ENCODE measurements at places on chromosomes 12 and 14.

DNA sequence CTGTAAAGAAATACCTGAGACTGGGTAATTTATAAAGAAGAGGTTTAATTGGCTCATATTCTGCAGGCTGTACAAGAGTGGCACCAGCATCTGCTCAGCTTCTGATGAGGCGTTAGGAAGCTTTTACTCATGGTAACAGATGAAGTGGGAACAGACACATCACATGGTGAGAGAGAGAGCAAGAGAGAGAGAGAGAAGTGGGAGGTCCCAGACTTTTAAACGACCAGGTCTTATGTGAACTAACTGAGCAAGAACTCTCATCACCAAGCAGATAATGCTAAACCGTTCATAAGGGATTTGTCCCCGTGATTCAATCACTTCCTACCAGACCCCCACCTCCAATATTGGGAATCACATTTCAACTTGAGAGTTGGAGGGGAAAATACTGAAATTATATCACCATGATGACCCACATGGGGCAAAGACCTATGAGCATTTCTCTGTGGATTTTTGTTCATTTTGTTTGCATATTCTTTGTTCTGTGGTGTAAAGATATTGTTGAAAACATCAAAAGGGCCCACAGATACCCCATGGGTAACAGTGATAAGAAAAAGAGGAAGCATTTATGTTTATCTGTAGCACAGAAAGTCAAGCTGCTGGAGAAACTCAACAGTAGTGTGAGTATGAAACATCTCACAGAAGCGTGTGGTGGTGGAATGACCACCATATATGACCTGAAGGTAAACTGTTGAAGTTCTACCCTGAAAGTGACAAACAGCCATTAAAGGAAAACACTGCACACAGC is 135.2 kb upstream of the PDE3A start:
- no peak for DNase-seq

DNA sequence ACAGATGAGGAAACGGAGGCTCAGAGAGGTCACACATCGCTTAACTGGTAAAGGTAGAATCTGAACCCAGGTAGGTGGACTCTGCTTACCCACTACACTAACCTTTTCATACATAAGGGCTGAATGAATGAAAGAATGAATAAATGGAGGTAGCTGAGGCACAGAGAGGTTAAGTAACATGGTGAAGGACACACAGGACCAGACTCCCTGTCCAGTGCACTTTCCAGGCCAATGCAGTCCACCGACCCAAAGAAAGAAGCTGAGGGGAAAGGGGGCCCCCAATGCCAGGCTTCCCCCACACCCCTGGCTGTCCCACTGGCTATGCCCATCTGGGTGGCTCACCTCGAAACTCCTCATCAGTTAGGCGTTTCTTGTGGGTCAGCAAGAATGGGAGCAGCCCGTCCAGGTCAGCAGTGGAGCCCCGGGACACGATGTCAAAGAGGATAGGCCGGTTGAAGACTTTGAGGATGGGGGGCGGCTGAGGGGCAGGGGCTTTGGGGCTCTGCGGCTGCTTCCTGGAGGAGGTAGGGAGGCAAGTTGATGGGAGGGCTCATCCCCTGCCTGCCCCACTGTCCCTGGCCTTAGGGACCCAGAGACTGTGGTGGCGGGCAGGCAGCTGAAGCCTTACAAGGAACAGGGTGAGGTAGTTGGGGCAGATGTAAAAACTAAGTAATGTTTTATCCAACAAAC is 25.1 kb downstream of the TRPV4 start:
- no peak for DNase-seq

DNA sequence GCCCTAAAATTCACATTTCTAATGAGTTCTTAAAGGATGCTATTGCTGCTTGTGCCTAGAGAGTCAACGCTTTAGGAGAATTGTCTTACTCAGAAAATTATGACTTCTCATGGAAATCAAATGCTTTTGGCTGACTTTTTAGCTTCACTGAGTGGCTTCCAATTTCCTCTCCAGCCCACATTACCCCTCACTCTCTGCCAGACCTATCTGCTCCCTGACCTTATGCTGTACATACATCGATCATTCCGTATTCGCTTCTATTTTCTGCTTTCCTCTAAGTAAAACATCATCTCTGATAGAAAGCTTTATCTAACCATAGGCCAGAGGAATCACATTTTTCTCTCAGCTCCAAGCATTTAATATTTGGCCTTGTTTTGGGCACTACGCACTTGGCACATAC is 12.5 kb upstream of the SMCO3 start:
- no peak for DNase-seq

GRCh38 chr14:101019541-101019940 is 116.0 kb upstream of the RTL1 start:
- DNase-seq: no peak

DNA sequence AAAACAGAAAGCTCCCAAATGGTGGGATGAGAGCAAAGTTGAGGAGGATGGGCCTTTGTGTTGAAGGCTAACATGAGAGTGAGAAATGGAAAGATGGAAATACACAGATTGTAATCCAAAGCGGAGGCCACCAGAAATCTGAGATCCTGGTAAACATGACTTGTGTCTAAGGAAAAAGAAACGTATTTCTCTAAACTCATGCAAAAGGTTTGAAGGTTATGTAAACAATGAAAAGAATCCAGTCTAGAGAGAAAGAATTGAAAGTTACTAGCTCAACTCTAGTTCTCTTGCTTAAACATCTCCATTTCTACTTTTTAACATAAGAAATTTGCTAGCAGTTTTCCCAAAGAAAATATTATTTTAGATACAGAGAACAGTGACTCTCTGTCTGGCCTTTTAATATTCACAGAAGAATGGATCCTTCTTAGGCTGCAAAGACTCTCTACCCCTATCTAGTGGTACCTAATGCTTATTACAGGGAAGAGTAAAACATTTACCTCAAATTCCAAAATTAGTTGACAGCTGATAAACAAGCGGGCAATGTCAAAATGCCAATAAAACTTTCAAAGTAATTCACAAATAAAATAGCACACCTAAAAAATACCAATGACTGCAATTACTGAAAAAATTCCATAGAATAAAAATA is 75.8 kb upstream of the SOX5 start:
- DNase-seq: no peak

DNA sequence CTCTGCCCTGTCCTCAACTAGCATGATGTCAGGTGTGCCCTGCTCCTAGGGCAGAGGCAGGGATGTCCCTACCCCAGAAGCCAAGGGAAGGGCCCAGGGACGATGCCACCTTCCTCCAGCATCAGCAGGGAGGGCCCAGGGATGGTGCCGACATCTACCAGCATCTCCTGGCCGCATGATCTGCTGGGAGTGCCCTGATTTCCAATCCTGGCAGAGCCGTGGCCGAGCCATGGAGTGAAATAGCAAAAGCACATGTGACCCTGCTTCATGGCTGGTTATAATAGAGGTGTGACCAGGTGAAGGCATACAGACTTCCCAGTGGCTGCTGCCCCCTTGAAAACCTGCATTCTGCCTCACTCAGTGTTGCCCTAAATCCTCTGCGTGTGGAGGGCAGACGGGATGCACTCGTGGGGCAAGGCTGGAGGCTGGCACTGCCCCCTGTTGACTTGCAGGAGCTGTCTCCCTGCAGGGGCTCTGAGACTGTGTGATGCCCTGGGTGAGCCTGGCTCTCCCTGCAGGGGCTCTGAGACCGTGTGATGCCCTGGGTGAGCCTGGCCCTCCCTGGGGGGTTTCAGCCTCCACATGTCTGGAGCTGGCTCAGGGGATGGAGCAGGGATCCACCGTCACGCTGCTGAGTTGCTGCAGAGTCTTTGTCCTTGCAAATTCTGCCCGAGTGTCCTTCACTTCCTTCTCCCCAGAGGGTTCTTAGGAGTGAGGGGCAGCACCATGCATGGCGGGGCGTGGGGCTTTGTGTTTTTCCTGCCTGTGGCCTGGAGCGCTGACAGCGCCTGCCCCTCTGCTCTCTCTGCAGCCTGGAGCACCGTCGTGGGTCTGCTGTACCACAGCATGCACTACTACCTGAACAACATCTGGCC is 51.7 kb downstream of the ADGRD1 start:
- DNase-seq: no peak

GRCh38 chr12:116537101-116537904 is 21.9 kb upstream of the MAP1LC3B2 start:
- no peak for DNase-seq

GRCh38 chr12:47085815-47086252 is 6.1 kb upstream of the AMIGO2 start:
- peak; percentile 44 for DNase-seq

- no peak for DNase-seq
These were observed 16.0 kb downstream of the DBX2 start for GRCh38 chr12:45034861-45035265.

DNA sequence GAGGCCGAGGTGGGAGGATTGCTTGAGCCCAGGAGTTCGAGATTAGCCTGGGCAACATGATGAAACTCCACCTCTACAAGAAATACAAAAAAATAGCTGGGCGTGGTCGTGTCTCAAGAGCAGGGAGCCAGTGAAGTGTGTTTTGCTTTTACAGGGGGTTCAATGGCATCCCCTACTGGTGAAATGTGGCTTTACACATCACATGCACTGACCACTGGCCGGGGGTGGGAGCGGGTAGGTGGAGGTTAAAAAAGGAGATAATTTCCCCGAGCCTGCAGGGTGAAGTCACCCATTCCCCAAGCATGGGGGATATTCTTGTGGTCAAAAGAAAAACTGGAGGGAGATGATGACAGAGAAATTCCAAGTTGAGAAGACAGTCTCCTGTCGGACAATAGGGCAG is 63.6 kb upstream of the PWP1 start:
- peak; percentile 5 for DNase-seq

- DNase-seq: no peak
These were observed 10.1 kb upstream of the NT5DC3 start for GRCh38 chr12:103851127-103851526.

GRCh38 chr14:65770681-65771080 is 358.2 kb downstream of the FUT8 start:
- no peak for DNase-seq

- no peak for DNase-seq
These were observed 26.0 kb downstream of the DDHD1 start for GRCh38 chr14:53127151-53127550.

DNA sequence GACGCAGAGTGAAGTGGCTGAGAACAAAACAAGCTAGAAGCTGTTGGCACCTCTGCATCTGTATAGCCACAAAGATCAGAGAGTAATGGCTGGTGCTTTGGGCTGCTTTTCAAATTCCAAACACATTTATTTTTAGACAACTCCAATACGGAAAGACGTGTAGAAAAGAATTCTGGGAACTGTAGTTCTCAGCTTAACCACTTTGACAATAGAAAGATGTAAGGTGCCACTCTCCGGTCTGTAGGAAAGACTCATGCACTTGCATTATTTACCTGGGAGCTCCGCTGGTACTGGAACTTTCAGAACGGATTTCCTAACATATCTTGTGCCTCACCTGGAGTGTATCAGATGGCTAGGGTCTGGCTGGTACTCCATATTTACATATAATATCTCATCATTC is 1.8 kb upstream of the OR4K2 start:
- DNase-seq: no peak

DNA sequence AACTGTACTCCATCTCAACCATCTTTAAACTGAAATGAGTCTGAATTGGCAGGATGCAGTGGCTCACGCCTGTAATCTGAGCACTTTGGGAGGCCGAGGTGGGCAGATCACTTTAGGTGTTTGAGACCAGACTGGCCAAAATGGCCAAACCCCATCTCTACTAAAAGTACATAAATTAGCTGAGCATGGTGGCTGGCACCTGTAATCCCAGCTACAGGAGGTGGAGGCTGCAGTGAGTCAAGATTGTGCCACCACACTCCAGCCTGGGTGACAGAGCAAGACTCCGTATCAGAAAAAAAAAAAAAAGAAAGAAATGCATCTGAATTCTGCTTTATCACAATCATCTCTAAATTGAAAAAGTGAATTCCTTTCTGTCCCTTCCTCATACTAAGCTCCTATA is 110.3 kb downstream of the NELL2 start:
- DNase-seq: no peak

GRCh38 chr12:120413901-120414695 is 23.8 kb upstream of the COX6A1 start:
- no peak for DNase-seq

DNA sequence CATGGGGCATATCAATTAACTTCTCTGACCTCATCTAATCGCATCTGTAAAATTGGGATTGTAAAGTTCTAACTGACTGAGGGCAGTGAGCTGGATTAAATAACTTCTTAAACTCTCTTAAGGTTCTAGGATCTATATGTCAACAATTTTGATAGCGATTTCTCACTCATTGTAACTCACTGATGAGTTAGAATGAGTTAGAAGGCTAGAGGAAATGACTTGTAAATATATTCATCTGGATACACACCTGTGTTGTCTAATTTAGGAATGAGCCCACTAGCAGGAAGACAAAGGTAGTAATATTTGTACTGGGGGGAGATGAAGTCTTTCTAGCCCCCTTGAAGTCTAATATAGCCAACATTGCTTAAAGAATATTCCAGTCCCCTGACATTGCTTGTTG is 46.3 kb upstream of the CERS5 start:
- no peak for DNase-seq

DNA sequence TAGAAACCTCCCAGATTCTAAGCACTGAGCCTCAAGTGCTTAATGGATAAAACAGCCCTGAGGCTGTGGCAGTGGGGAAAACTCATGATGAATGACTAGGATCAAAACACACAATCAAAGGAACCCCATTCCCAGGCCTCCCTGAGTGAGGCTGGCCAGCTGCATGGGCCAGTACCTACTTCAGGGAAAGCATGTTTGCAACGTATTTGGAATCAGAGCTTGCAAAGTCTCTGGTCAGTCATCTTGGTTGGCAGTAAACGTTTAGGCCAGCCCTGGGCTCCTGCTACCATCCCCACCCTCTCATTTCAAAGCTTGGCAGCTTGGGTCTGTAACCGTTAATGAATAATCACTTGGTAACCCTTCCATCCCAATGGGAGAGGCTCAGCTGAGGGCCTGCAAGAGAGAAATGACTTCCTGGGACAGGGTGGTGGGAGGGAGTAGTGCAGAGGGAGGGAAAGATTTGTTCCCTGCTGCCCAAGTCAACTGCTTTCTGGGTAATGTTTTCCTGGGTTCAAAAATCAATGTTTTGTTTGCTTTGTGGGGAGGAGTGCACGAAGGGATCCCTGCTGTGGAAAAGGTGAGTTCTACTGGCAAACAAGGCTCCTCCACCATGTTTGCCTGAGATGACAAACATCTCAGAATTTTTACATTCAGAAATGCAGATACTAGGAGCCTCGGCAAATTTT is 2.0 kb upstream of the RNASE8 start:
- DNase-seq: no peak

GRCh38 chr12:449203-449602 is 10.5 kb upstream of the B4GALNT3 start:
- DNase-seq: no peak

DNA sequence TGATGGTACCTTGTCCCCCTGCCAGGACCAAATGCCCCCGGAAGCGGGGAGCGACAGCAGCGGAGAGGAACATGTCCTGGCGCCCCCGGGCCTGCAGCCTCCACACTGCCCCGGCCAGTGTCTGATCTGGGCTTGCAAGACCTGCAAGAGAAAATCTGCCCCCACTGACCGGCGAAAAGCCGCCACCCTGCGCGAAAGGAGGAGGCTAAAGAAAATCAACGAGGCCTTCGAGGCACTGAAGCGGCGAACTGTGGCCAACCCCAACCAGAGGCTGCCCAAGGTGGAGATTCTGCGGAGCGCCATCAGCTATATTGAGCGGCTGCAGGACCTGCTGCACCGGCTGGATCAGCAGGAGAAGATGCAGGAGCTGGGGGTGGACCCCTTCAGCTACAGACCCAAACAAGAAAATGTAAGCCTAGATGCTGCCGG is 410 bp downstream of the MYF6 start:
- no peak for DNase-seq
